HTR-8/SVneo (cell line): ENCODE measurements at places on chromosomes 1 and 21.

- no peak for DNase-seq
Measured at GRCh38 chr1:198749279-198749678, 110.4 kb downstream of the PTPRC start.

- DNase-seq = peak; percentile 12
Measured at GRCh38 chr1:96492236-96492635, 229.3 kb upstream of the PTBP2 start.

DNA sequence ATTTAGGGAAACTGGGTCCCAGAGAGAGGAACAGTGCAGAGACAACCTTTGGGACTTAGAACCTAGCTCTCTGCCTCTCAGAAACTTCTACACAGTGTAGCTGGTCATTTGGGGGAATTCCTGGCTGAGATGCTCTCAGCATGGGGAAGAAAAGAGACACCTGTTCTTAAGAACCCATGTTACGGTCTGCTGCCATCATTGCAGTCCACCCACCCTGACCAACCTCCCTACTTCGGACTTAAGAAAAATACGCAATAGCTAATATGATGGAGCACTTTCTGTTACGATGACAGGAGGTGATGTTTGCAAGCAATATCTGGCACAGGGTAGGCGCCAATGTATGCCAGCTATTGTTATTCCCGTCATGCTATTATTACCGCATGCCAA, 177.9 kb downstream of the IGSF21 start:
- DNase-seq = no peak

DNA sequence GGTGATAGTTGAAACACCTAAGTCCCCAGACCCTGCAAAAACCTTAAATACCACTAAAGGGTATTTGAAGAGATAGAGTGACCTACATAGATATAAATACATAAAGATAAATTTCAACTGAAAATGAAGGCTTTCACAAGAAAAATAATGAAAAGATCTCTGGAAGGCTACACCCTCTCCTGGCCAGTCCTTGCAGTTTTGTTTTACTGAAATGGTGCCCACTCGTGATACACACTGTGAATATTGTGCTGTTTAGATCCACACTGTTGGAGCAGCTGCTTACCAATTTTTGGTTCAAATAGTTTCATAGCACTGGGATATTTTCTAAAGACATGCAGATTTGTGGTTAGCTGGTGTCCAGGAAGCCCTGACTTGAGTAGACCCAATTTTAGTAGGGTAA, 31.5 kb upstream of the RNF187 start:
- DNase-seq = no peak

DNA sequence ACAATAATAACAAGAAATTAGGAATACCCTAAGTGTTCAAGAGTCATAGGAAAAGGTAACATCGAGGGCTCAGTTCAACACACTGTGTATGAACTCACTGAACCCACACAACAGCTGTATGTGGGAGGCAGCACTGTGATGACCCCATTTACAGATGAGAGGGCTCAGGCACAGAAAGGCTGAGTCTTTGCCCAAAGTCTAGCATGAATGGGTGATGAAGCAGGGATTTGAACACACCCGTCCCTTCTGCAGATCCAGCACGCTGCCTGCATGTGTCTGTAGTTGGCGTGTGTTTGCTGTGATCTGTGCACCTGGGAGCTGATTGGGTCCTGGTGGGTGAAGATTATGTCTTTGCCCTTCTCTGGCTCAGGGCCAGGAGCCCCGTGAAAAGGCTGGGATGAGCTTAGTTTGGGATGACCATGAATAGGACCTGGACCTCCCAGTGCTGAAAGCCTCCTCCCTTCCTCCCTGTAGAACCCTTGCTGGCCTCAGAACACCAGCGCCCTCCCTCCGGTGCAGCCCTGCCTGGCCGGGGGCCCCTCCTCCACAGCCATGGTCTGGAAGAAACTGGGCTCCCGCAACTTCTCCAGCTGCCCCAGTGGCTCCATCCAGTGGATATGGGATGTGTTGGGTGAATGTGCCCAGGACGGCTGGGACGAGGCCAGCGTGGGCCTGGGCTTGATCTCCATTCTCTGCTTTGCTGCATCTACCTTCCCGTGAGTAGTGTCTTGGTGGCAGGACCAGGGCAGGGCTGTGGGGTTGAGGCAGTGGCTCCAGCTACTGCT, 5.2 kb downstream of the SLC66A1 start:
- DNase-seq = no peak

- peak; percentile 8 for DNase-seq
Measured at GRCh38 chr1:195939844-195940243, 668.4 kb downstream of the KCNT2 start.

DNA sequence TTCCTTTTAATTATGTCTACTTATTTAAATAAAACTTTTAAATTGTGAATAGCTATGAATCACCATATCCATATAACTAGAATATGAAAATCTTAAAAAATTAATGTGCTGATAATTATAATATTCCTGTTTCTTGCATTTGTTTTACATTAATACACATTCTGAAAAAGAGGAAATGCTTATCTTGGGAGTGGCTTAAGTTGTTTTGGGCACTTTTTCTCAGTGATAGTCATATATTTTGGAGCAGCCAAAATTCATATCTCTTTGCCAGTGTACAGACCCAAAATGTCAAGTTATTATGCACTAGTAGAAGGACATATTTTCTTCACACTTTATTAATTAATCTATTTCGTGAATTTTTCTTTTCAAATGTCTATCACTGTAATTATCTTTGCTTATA, 838.5 kb downstream of the USP25 start:
- no peak for DNase-seq

- DNase-seq = no peak
Measured at GRCh38 chr1:166470014-166470413, 303.2 kb upstream of the FAM78B start.

DNA sequence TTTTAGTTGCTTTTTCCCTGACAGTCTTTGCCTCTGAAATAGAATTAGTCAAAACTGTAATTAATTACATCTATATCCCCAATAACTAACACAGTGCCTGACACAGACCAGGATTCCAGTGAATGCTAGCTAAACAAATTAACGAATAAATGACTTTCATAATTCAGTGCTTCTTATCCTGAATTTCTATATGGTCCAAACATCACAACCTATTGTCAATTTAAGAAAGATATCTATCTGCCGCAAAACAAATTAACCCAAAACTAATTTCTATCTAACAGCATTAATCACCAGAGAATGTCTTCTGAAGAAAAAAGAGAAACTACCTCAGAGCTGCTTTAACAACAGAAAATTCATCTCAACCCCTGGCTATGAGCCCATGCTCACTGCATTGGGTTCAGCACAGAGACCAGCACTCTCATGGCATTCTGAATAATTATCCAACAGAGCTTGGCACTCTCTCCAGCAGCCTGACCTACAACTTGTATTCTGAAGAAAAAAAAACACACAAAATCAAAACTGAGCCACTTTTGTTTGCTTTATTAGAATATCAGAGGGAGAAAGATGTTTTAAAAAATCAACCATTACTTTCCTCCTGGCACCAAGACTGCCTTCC, 547.3 kb upstream of the BEND5 start:
- DNase-seq = no peak

- DNase-seq = no peak
Measured at GRCh38 chr1:147811273-147811672, 50.9 kb upstream of the GJA5 start.

DNA sequence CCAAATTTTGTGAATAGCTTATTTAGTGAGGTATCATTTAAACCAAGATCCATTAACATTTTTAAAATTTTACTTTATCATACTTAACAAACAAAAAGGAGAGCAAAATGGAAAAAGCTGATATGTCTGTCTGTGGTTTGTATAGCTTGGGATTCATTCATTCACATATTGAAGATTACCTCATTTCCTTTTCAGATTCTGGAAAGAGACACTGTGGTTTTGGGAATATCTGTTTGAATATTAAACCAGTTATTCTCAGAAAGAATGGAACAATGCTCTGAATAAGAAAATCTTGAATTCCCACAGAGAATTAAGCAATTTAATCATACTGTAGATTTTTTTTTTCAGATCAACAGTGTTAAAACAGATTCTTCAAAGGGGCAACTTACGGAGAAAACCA, 93.8 kb upstream of the PRDX6 start:
- DNase-seq = no peak

DNA sequence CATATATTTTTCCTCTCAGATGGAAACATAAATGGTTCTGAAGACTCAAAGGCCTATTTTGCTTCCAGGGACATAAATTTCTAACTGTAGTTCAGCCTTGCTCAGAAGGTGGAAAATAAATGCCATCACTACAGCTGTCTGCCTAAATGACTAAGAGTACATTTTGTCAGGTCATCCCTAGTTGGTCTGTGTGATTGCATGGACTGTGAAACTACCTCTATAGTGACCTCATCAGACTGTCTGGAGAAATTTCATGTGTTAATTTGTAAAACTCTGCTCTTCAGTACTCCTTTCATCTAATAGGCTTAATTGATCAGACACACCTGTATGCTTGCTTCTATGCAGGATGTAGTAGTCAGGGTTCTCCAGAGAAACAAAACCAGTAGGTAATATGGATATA, 886.9 kb downstream of the AMY1C start:
- no peak for DNase-seq

GRCh38 chr1:215669806-215670491, 102.8 kb downstream of the KCTD3 start:
- DNase-seq = peak; percentile 20

GRCh38 chr1:25837262-25837875, 17.6 kb downstream of the MTFR1L start:
- no peak for DNase-seq

- no peak for DNase-seq
Measured at GRCh38 chr1:44713321-44713781, 17.6 kb downstream of the RNU5D-1 start.

GRCh38 chr1:233240371-233240770, 55.2 kb downstream of the PCNX2 start:
- no peak for DNase-seq

DNA sequence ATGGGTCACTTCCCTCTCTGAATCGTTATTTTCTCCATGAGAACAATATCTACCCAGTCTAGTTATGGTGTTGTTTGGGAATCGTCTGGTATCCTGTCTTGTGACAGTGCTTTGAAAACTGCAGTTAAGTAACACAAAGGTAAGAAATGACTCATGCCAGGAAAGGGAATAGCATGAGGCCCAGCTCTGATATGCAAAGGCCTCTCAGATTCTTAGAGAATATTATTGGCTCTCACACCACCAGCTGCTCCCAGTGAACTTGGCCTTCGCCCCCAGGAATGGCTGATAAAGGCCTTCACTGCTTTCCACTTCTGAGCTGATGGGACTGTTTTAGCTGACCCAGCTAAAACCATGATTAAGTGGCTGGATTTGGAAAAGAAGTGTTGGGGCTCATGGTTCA, 27.1 kb downstream of the NEK2 start:
- DNase-seq = no peak

GRCh38 chr21:38843806-38844503, 38.2 kb downstream of the ETS2 start:
- no peak for DNase-seq

- DNase-seq = no peak
Measured at GRCh38 chr1:53080769-53081168, 18.8 kb downstream of the PODN start.

DNA sequence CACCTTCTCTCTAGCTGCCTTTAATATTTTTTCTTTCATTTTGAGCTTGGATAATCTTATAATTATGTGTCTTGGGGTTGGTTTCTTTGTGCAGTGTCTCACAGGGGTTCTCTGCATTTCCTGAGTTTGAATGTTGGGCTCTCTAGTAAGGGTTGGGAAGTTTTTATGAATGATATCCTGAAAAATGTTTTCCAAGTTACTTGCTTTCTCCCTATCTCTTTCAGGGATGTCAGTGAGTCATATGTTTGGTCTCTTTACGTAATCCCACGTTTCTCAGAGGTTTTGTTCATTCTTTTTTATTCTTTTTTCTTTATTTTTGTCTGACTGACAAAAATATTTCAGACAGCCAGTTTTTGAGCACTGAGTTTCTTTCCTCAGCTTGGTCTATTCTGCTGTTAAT, 55.4 kb upstream of the CCDC190 start:
- no peak for DNase-seq

GRCh38 chr1:184803180-184803492, 48.5 kb upstream of the EDEM3 start:
- DNase-seq = no peak

DNA sequence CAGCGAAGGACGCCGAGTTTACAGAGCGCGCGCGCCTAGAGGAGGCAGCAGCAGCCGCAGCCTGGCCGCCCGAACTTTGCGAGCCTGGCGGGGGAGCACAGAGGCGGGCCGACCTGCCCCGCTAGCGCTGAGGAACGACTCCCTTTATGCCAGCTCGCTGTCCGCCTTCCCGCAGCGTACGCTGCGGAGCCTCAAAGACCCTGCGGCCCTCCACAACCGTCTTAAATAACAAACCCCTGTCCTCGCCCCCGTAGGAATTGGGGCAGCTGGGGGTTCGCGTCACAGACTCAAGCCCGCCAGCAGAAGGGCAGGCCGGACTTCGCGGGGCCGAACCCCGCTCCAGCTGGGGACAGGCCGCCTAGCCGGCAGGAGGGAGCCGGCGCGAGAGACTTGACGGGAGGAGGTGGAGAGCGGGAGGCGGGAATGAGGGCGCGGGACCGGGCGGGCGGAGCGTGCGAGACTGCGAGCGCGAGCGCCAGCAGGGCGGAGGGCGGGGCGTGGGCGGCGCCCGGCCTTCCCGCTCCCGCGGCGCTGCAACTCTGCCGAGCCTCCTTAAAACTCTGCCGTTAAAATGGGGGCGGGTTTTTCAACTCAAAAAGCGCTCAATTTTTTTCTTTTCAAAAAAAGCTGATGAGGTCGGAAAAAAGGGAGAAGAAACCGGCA, 1.8 kb upstream of the CDKN2C start:
- peak; percentile 71 for DNase-seq

DNA sequence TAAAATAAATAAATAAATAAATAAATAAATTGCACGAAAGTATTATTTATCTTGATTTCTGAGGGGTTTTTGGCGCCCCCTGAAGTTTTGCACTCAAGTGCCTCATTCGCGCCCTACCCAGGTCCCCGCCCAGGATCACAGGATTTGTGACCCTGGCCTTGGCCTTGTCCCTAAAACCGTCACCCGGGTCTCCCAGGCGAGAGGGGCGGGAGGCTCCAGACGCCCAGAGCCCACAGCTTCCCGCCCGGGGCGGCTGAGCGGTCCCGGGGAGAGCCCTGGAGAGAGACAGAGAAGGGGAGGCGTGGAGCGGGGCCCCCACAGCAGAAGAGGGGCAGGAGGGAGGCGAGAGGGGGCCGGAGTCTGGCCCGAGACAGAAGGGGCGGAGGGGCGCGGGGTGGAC, 91.8 kb upstream of the CASZ1 start:
- no peak for DNase-seq

DNA sequence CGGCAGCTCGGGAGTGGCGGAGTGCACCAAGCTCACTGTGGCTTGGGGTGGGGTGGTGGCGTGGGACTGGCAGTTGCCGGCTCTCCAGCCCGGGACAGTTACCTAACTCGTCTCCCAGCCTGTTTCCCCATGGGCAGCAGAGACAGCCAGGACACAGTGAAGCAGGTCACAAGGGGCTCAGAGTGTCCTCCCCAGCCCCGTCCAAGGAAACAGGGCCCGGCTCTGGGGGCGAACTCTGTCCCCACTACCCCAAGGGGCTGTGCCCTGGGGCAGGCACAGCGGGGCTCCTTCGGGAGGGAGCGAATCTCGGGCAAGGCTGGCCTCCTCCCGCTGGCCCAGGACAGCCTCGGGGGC, 759 bp downstream of the GPR157 start:
- DNase-seq = no peak
